HEK293T (cell line): ENCODE measurements at places on chromosomes 6 and 20.

- DNase-seq = no peak
Measured at GRCh38 chr20:47293631-47294030, 62.9 kb downstream of the ZMYND8 start.

- no peak for DNase-seq
Measured at GRCh38 chr6:154041001-154041400, 2.0 kb downstream of the OPRM1 start.

GRCh38 chr20:34043025-34043424, 49.3 kb downstream of the RALY start:
- no peak for DNase-seq

- no peak for DNase-seq
Measured at GRCh38 chr6:5619249-5619648, 357.9 kb downstream of the FARS2 start.

DNA sequence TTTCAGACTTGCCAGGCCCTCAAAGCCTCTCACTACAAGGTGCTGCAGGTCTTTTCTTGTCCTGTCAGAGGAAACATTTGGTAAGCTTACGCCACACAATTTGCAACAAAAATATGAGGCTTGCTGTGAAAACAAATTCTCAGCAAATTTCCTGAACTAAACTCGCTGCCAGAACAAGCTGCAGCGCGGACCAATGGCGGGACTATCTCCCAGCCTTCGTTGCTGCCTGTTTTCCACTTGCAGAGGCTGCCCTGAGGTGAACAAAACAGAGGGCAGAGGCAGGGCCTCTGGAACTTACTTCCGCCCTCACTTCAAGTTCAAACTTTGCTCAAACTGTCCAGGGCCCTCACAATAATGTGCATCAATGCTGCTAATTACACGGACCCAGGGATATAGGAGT, 12.4 kb downstream of the UQCC2 start:
- no peak for DNase-seq
